GF-D8 (cell line): ENCODE measurements at places on chromosomes 7 and 10.

GRCh38 chr7:135772639-135773222 is 24.1 kb upstream of the FAM180A start:
- DNase-seq: no peak

DNA sequence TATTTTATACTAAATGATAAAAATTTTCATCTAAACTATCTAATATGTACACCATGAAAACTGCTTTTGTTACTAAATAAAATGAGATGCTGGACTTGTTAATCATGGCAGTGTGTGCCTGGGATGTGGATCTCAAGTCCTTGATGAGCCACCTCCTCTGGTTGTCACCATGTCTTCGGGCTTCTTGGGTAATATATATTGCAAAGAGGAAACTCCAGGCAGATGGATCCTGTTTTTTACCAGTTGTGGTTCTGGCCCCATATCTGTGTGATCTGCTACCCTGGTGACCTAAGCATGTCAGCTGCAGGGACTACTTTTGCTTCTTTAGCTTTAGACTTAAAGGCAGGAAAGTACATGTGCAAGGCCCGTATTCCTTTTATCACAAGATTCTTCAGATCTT is 46.2 kb downstream of the TMEM60 start:
- DNase-seq: peak; percentile 100

- no peak for DNase-seq
Measured at GRCh38 chr7:221978-222715, 29.8 kb downstream of the FAM20C start.

DNA sequence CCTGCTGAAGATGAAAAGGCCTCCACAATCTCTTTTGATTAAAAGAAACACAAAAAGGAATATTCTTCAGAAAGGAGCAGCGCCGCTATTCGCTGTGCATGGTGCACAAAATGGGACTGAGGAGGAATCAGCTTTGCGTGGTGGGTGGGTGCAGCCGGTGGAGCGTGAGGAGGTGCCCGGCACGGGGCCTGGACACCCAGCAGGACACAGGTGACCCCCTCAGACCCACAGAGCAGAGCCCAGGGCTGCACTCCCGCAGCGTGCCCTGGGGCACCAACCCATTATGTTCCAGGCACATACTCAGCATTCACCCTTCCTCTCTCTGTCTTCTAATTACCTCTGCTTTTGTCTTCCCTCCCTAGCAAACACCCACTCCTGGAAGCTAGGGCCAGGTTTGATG is 238.0 kb upstream of the PPP2R2D start:
- DNase-seq: no peak

GRCh38 chr10:88933564-88933963 is 19.0 kb downstream of the ACTA2 start:
- no peak for DNase-seq

GRCh38 chr7:112009081-112009480 is 197.1 kb downstream of the DOCK4 start:
- no peak for DNase-seq

DNA sequence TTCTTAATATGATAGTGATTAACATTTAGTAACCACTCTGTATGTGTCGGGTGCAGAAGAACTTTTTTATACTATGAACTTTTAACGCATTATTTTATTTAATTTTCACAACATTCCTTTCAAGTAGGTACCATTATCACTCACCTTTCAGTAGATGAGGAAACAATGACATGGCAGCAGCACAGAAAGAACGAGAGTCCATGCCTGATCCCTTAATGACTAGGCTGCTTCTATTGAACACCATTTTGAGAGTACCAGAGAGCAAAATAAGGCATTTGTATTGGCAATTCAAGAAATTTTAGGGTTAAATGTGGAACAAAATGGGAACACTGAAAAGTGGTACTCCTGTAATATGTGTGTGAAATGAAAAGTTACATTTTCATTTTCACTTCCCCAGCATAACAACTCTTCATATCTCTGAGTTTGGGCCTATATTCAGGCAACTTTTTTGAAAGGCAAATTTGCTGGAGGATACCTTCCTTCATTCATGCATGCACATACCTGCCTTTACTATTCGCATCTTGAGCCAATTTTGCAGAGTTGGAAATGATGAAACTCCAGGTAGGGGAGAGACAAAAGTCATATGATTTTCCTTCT is 12.8 kb downstream of the LRRN3 start:
- no peak for DNase-seq
